Inflammatory macrophage treated with lipopolysaccharide for 1 hour (primary cell): ENCODE measurements at places on chromosomes 4 and X.

DNA sequence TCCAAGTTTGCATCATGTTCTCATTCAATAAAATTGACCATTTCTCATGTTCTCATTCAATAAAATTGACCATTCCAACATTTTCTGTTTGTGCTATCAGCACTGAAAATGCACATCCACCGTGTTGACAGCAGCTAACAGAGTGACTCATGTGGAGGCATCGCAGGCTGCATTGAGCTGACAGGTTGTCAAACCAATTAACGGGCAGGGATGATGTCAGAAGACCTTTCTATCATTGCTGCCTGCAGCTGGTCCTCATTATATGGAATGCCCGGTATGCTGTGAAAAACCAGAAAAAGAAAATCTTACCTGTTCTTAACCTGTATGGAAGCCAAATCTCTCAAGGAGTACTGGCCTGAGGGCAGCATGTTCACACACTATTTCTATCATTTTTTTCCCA lies 202.0 kb downstream of the SMIM20 start:
- no peak for DNase-seq

- no peak for DNase-seq
Observed at GRCh38 chr4:43352859-43353258, 460.3 kb downstream of the GRXCR1 start.

DNA sequence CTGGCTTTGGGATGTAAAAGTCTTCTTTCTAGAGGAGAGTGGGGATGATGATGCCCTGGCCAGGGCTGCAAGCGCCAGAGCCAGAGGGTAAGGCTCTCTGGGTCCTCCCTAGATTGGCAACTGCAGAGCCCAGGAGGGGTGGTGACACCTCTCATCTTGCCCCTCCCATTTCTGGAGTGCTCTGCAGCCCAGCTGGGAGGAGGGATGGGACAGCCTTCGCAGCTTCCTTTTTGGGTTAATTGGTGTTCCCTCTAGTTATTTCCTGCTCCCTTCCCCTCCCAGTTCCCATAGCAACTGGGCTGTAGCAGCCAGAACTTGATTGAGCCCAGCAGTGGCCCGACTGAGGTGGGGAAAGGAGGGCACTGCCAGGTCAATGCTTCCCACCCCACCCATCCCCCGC lies 19.2 kb downstream of the NALF2 start:
- DNase-seq, result no peak

DNA sequence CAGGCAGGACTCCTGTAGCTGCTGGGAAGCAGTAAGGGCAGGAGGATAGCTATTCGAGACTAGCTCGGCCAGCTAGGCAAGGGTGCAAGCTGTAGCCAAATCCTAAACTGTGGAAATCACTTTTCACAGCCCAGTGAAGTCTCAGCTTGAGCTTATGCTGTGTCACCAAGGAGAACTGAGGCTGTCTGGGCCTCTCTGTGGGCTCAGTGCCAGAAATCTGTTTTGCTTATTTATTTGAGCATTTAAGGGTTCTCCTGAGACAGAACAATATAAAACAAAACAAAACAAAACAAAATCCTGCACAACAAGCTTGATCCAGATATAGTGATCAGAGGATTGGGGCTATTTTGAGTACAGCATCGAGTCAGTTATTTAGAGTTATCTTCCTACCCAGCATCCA lies 97.5 kb downstream of the FANCB start:
- DNase-seq, result no peak
